Stimulated activated CD8-positive, alpha-beta memory T cell treated with anti-CD3 and anti-CD28 coated beads, Interleukin-4, amount 100 ng/mL, for 1 hour (primary cell): ENCODE measurements at places on chromosomes 6 and 20.

DNA sequence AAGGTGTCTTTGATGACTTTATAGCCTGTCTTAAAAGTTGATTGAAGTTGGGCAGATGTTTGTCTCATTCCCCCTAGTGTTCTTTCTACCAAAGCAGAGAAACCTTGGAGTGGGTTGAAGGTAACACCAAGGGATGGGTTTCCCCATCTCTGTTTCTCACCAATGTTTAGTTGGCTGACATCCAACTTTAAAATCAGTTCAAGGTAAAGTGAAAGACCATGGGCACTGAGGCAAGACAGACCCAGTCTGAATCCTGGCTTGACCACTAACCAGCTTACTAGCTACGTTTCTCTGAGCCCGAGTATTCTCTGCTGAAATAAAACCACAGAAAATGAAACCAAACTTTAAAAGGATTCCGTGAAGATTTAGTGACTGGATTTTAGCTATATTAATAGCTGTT lies 258.9 kb downstream of the KIF16B start:
- no peak for DNase-seq

DNA sequence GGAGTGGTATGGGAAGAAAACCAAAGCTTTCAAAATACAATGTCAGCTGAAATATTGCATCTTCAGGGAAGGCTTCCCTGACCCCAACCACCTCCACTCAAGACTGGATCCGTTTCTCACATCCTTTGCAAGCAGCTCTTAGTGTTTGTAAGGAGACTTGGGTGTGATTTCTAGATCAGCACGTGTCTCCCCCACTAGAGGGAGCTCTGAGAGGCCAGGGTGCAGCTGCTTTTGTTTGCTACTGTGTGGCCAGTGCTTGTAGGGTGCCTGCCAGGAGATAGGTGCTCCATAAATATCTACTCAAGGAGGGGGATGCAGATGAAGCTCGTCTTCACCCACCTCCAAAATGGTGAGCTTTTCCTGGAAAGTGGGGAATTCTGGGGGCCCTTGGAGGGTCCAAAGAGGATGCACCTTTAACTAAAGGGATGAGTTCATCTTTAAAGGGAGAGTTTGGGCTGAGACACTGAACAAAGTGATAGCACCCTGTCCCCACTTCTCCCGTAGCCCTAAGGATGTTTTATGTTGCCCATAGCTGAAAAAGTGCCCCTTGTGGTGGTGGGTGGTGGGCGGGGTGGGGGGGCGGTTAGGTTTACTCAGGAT lies 52.6 kb upstream of the MAFB start:
- no peak for DNase-seq

GRCh38 chr6:108134213-108134970 lies 31.4 kb upstream of the NR2E1 start:
- DNase-seq = no peak

DNA sequence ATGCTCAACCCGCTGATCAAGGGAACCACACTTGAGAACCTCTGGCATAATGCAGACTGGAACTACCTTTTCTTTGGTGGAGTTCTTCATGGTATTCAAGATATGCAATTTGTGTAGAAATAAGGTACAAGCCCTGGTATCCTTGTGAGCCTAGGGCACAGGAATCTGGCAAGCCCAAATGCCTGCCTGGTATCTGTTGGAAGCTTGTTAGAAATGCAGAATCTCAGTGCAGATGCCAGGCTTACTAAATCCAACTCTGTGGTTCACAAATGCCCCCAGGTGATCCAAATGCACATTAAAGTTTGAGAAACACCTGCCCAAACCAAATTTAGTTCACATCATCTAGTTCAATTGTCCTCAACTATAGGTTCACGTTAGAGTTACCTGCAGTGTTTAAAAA lies 159.8 kb upstream of the LAMP5 start:
- no peak for DNase-seq

DNA sequence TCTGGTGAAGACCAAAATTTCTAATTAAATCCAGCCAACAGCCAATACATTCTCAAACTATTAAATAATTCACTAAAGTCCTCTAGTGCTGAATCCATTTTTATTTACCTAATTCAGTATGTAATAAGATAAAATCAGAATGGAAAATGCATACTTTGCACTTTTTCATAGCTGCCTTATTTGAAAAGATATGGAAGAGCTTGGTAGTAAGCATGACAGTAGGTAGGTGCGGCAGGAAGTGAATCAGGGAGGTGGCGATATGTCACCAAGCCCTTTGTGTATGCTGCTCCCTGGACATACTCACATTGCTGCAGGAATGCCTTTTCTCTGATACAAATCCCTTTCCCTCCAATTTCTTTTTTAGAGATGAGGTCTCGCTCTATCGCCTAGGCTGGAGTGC lies 10.2 kb upstream of the TGM3 start:
- no peak for DNase-seq

- DNase-seq = no peak
Observed at GRCh38 chr6:75673884-75674283, 72.2 kb downstream of the SENP6 start.

- no peak for DNase-seq
Observed at GRCh38 chr6:10250655-10251220, 164.1 kb downstream of the TFAP2A start.

DNA sequence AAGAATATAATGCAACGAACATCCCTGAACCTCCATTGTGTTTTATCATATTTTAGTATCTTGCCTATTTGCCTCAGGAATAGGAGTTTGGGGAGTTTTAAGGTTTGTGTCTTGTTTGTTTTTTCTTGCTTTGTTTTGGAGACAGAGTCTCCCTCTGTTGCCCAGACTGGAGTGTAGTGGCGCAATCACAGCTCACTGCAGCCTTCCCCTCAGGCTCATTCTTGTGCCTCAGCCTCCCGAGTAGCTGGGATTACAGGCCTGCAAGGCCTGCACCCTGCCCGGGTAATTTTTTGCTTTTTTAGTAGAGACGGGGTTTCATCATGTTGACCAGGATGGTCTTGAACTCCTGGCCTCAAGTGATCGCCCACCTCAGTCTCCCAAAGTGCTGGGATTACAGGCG lies 63.3 kb upstream of the CARMIL1 start:
- no peak for DNase-seq

GRCh38 chr6:167211881-167212712 lies 54.3 kb upstream of the GPR31 start:
- no peak for DNase-seq

- DNase-seq = no peak
Observed at GRCh38 chr6:152360034-152360433, 277.1 kb downstream of the SYNE1 start.

DNA sequence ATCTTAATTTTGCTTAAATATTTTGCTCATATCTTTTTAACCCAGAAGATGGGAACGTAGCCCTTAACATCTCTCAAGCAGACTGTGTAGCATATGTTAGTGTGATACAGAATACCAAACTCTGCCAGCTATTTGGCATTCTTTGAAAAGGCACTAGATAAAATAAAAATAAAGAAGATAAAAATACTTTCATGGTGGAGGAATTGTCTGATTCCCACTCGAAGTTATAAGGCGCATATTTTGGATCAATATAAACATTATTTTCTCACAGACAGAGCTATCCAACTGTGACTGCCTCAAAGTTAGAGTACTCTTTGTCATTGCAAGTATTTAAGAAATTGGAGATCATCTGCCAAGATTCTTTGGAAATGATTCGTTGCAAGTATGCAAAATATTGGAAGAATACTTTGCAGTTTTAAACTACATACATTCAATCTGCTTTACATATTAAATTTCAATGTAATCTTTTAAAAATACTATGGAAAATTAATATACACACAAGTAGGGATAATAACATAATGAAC lies 10.8 kb upstream of the EEF1E1 start:
- no peak for DNase-seq

- DNase-seq = no peak
Observed at GRCh38 chr6:169807229-169807628, 55.8 kb downstream of the ERMARD start.

GRCh38 chr6:147204060-147204785 lies at the start of gene STXBP5:
STXBP5 (plus strand) TSS chr6:147204417; CDS start chr6:147204533, 116 bp downstream.
- DNase-seq = peak; percentile 4

DNA sequence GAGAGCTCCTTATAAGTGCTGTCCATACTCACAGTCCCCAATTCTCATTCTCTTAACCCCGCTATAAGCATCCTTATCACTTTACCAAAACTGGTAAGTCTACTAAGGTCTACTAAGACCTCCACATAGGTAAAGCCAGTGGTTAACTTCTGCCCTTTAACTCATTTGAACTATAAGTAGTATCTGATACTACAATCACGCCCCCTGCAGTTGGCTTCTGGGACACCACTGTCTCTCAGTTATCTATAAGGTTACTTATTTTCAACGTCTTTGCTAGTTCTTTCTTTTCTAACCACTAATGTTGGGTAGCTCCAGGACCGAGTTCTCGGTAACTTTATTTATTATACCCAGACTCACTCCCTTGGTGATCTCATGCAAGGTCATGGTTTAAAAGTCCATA lies 142.6 kb downstream of the ARHGAP18 start:
- DNase-seq = no peak

DNA sequence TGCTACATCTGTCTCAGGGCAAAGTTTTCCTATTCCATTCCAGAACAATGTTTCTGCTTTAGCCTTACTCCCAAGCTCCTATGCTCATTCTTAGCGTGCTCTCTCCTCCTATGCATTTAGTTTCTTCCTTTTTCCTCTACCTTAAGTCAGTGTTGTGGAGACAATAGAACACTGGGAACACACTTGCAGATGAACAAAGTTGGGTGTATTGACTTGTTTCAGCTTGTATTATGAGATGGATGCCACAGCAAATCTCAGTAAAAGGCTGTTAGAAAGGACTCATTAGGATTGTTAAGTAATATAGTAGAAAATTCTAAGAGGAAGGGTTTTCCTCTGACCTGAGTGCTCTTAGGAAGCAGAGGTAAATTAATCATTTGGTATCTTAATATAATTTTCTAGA lies 48.4 kb downstream of the BMP5 start:
- DNase-seq = no peak

- DNase-seq = no peak
Observed at GRCh38 chr20:45221076-45221475, at the start of gene SEMG2. SEMG2 (plus strand) TSS chr20:45221373; CDS start chr20:45221390, 17 bp downstream.

DNA sequence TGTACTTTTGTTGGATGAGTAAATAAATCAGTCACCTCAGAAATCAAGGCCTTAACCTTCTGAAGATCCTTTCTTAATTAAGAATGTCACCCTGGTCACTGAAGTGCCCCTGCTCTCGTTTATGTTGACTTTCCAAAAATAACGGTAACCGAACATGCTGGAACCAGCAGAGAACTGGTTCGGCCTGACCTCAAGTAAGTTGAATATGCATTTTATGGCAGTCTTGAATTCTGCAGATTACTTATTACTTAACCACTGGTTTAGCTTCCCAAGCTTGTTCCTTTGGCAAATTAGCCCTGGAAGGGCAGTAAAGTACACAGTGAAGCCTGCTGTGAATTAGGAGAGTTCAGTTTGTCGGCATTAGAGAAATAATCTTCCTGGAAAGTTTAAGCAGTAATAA lies 12.2 kb downstream of the MAPRE1 start:
- DNase-seq = no peak

- DNase-seq = no peak
Observed at GRCh38 chr6:140174524-140174923, 800.1 kb upstream of the CITED2 start.

DNA sequence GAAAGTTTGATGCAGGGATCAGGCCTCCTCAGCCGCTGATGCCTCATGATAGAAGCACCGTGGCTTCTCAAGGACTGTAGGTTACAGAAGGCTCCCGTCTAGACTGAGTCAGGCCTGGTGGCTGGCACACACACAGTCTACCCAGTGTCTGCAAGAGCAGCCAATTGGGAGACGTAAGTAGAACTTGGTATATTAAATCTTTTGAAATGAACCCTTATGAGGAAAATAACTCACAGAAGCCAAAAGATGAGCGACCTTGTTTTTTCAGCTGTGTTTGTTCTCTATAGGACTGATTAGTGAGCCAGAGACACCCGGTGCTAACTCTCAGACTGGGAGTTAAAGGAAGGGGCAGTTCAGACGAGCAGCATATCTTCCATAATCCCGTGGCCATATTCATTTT lies 5.9 kb upstream of the PDE10A start:
- no peak for DNase-seq

DNA sequence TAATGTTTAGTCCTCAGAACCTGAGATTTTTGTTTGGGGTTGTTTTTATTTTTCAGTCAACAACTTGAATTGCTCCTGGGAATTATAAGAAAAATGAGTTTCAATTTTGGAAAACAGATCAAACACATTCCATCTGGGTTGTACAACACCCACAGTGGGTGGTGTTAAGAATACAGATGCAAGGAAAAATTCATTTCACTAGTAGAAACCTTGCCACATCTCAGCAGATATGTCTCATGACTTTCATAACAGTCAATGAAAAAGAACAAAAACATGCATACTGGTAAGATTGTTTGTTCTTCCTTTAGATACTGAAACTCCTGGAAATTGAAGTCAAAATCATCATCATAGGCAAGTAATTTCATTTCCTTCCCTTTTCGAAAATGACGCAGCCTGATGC lies 78.9 kb downstream of the MOXD1 start:
- DNase-seq = no peak

GRCh38 chr20:59824711-59825562 lies 108.5 kb downstream of the SYCP2 start:
- DNase-seq = no peak

- no peak for DNase-seq
Observed at GRCh38 chr6:50707652-50708300, 5.5 kb upstream of the TFAP2D start.

GRCh38 chr6:101912311-101912710 lies 518.8 kb downstream of the GRIK2 start:
- DNase-seq = no peak

DNA sequence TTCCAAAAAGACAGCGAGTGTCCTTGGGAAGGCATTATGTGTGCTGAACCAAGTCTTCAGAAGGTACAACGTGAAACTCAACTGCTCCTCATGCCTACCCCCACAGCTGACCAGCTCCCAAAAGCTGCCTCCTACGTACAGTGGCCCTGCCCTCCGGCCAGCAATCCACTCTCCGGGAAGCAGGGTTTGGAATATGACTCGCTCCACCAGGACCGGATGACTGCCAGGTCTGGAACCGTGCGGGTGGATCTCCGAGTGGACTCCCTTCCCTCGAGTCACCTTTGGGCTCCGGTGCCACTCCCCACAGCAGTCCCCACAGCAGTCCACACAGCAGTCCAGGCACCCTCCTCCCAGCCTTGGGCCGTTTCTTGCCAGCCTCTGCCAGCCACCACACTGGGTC lies 4.3 kb downstream of the ZBTB46 start:
- DNase-seq = no peak

GRCh38 chr6:122619309-122619708 lies 9.1 kb downstream of the PKIB start:
- no peak for DNase-seq

GRCh38 chr6:69774740-69775584 lies 21.8 kb downstream of the LMBRD1 start:
- DNase-seq = no peak
